Melanocyte of skin (primary cell): ENCODE measurements at places on chromosomes 1 and 21. TPM values are rescaled to one million over a fixed set of nuclear protein-coding genes. Genes with fewer than 3 reads are reported as not detected.

Gene DNM3
- total RNA-seq = 6.5 and 11.7 TPM in 2 replicates

Gene PLA2G2C
- not detected in 2 replicates for total RNA-seq

Gene AIM2
- 0.34 TPM in 1 of 2 replicates, not detected in the other for total RNA-seq

Gene INKA2
- total RNA-seq = 0.67 and 1.1 TPM in 2 replicates

Gene KIF14
- 16.7 and 18.7 TPM in 2 replicates for total RNA-seq

Gene CD5L
- not detected in 2 replicates for total RNA-seq

Gene CFHR3
- total RNA-seq = not detected in 2 replicates

Gene TDRD5
- not detected in 2 replicates for total RNA-seq

Gene ZNF683
- total RNA-seq = not detected in 2 replicates

Gene LCE1E
- not detected in 2 replicates for total RNA-seq

Gene SLC50A1
- total RNA-seq = 43.4 and 52.3 TPM in 2 replicates

Gene LORICRIN
- total RNA-seq = not detected in 2 replicates

Gene MROH9
- total RNA-seq = 0.34 and 1.1 TPM in 2 replicates

Gene FCRL4
- total RNA-seq = not detected in 2 replicates
